Activated CD4-positive, alpha-beta T cell treated with anti-CD3 and anti-CD28 coated beads, Interleukin-2, amount 50 U/mL, for 48 hours (primary cell): ENCODE measurements at places on chromosomes 13 and 19.

- peak; percentile 73 for DNase-seq
These were observed 19.9 kb upstream of the FBXO27 start for GRCh38 chr19:39052243-39052746.

DNA sequence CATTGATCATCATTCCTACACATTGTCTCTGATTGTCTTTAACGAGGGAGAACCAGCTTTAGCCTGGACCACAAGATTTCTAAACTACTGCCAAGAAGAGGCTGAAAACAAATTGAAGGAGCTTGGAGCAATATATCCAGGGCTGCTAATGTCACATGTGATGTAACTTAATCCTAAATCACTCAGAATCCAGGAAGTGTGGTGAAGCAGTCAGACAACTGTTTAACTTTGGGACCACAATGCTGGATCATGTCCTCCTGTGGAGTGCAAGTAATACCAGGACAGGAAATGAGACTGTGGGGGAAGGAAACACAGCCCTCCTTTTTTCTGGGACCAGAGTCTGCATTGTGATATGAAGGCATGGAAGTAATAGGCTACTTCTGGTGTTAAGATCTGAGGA, 430.2 kb downstream of the KCTD12 start:
- no peak for DNase-seq

DNA sequence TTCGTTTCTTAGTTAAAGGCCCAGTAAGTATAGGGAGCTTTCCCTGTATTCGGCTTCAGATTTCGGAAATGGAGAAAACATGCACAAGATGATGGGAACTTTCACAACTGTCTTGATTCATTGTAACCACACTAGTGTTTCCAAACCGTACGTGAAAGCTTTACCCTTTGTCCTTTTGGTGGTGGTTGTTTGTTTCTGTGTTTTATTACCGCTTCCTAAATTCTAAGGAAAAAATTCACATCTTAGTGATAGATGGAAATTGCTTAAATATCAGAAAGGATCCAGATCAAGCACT, 504 bp upstream of the VWA8 start:
- no peak for DNase-seq

GRCh38 chr13:101880581-101880980, 428.1 kb downstream of the ITGBL1 start:
- no peak for DNase-seq

DNA sequence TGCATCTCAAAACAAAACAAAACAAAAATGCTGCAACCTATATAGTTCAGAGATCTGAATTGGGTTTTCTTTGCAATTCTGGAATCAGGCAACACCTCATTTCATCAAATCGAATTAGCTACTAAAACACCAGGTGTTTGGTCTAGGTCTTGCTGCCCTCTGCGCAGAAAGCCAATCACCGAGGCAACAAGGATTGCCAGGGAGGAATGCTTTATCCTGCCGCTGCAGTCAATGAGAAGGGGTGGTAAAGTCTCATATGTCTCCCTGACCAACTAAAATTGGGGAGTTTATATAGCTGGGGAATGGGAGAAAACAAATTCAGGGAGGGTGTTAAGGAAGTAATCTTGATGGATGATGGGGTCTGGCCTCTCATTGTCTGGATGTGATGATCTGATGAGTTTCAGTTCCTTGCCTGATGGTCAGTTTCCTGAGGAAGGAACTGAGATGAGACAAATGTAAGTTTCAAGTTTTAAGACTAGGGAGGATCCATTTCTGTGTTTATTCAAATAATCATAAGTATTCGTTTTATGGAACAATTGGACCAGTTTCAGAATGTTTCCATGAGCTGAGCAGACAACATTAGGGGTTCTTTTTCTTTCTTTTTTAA, 5.0 kb upstream of the YJU2 start:
- DNase-seq: no peak

GRCh38 chr13:61857198-61857597, 441.5 kb upstream of the PCDH20 start:
- DNase-seq: no peak

- DNase-seq: no peak
These were observed 110.3 kb downstream of the LACC1 start for GRCh38 chr13:43990021-43990420.

DNA sequence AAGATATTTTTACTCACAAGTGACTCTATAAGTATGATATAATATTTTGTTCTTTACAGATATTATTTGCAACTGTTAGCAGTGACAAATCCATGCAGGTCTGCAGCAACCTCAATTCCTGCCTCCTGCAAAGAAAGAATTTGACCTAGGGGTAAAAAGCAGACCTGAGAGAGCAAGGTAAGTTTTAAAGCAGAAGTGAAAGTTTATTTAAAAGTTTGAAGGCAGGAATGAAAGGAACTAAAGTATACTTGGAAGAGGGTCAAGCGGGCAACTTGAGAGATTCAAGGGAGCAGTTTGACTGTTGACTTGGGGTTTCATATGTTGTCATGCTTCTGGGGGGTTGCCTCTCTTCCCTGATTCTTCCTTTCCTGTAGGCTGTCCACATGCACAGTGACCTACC, 520.1 kb upstream of the PCDH20 start:
- DNase-seq: no peak

DNA sequence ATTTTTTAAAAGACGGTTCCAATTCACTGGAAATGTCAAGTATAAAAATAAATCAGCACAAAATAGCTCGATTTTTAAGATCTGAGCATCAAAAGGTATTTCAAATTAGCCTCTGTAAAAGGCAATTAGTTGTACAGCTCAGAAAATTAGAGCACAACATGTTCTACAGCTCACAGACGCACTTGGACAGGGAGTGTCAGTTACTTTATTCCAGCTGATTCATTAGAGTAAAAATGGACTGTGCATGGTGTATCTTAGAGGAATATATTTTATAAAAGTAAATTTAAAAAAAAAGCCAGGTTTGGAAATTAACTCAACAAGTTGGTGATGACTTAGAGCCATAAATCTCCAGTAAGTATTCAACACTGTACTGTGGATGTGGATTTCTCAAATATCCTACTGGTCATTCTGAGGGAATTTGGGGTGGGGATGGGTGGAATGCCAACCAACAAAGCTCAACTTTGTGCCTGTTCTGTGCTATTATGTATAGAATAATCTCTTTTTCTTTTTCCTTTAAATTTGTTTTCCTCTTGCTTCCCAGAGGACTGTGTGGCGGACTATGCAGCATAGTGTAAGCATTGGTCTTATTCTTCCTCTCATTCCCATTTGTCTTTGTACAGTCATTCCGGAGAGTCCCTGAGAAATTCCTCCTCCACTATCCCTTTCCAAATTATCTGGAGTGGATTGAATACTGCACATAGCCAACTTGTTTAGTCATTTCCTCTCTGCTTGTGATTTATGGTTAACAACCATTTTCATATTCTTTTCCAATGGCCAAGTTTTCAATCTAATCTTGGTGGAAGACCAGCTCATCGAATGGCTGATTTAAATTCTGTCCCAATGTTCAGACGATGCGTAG, 169.3 kb downstream of the DCT start:
- no peak for DNase-seq

- no peak for DNase-seq
These were observed 5.3 kb upstream of the PTPRS start for GRCh38 chr19:5345895-5346386.

- no peak for DNase-seq
These were observed 162.0 kb downstream of the EFNB2 start for GRCh38 chr13:106373304-106373988.

GRCh38 chr19:18020212-18021085, 12.5 kb downstream of the ARRDC2 start:
- no peak for DNase-seq

GRCh38 chr19:11479090-11479897, 1.6 kb downstream of the ELAVL3 start:
- peak; percentile 39 for DNase-seq

DNA sequence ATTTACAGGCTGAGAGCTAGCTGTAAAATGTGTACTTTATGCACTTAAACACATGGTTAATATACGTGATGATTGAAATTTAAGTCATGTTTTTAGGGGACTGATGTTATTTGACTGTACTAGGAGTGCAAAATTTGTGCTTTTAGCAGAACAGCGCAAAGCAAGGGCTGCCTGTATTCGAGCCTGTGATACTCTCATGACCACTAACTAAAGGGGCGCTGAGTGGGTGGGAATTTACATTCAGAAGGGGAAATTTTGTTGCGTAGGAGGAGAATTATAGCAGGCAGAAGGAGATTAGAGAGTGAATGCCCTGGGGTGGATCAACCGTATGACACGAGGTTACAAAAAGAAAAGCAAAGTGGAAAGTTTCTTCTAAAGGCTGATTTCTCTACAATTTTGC, 271.8 kb upstream of the HTR2A start:
- no peak for DNase-seq

DNA sequence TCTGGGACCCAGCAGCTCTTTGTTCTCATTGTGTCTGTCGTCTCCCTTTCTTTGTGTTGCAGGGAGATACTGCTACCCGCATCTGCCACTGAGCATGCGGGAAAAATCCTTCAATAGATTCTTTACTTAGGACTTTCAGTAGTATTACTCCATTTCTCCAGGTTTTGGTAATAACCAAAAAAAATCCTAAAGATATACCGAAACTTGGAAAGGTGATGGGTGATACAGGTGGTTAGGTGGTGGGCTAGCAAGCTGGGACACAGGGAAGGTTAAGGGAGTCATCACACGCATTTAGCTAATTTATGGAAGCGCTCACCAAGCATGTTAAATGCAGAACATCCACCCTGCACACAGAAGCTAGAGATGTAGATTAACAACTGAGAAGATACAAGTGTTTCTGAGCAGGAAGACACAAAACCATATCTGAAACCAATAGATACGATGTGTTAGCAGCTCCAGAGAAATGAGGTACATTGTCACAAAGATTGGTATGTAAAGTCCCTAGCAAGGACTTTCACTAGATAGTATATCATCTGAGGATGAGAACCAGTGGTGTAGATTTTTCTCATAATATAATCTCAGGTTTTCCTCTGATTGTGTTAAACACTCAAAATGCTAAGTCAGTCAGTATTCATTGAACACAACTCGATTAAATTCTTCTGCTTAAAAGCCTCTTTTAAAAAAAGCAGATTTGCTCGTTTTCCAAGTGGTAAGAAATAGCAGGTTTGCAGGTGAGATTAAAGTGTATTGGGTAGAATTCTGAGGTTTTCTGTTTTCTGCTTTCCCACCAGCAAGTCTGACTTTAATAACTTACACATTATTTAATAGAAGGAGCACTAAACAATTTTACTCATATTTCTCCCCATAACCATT, 1.2 kb upstream of the SLAIN1 start:
- DNase-seq: no peak

GRCh38 chr13:95463531-95463930, 89.0 kb upstream of the CLDN10 start:
- no peak for DNase-seq

DNA sequence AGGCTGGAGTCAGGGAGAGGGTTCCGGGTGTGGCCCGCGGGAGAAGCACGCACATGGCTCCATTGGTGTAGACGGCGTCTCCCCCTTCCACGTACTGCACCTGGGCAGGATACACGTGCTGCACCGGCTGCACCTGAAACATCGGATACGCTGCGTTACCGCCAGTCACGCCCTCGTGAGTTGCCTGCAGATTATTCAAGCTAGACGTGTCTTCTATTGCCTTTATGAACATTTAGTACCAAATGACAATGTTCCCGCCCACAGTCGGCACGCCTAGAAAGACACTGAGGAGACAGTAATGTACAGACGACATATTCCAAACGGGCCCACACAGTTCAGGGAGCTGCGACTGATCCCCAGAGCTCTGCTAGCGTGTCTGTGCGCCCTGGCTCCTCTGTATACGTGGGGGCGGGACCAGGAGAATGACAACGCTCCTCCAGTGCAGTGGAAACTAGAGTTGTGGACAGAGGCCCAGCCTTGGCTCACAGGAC, 64.1 kb upstream of the RANBP3 start:
- DNase-seq: no peak

GRCh38 chr13:68897331-68897928, 1210.2 kb upstream of the ATXN8OS start:
- no peak for DNase-seq

GRCh38 chr13:40371531-40372125, 294.8 kb downstream of the FOXO1 start:
- no peak for DNase-seq
